Neuronal stem cell (in vitro differentiated cells): ENCODE measurements at places on chromosomes 16 and 17.

- peak overlapping the region; percentile 32 for H3K4me3 ChIP-seq
- peaks cover 5% of the 10 kb centered on the region for H3K4me1 ChIP-seq
- H3K36me3 ChIP-seq: peaks cover 8% of the 10 kb centered on the region
- H3K27me3 ChIP-seq: no peaks in the 10 kb centered on the region
- H3K27ac ChIP-seq: no peak overlapping the region
Measured at GRCh38 chr16:25109643-25110042, 1.9 kb upstream of the LCMT1 start.

- H3K27me3 ChIP-seq: peaks cover 14% of the 10 kb centered on the region
- DNase-seq: no peak
- peaks cover 4% of the 10 kb centered on the region for H3K4me1 ChIP-seq
- no peaks in the 10 kb centered on the region for H3K36me3 ChIP-seq
Measured at GRCh38 chr17:49572226-49572625, 3.4 kb upstream of the NXPH3 start.

DNA sequence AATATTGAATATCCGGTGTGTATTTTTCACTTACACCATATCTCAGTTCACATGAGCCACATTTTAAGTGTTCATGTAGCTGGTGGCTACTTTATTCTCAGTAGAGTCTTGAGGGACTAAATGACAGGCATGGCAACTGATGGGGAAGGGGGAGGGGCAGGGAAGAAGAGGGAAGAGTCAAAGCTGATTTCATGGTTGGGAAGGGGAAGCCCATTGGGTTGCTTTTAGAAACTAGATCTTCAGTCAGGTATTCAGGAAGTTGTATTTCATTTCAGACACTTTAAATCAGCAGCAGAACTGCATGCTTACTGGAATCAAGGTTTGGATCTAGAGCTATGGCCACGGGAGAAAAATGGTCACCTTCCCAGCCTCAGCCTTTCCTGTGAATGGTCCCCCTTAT lies 2.9 kb upstream of the WIPI1 start:
- peaks cover 2% of the 10 kb centered on the region for H3K27me3 ChIP-seq
- H3K4me1 ChIP-seq: peaks cover 16% of the 10 kb centered on the region
- no peak for DNase-seq
- H3K36me3 ChIP-seq: no peaks in the 10 kb centered on the region
- no peak overlapping the region for H3K4me3 ChIP-seq

DNA sequence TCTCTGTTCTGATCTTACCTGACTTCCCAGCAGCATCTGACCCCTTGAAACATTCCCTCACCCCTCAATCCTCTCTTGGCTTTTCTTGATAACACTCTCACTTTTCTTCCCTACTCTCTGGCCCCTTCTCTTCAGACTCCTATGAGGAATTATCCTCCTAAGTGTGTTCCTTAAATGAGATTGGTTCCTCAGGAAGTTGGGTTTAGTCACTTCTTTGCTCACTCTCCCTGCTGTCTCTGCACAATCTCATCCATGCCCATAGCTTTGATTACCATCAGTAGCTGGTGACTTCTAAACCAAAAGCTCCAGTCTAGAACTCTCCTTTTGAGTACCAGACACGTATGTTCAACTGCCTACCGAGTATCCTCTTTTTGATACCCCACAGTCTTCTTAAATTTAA lies 13.0 kb downstream of the MED24 start:
- no peaks in the 10 kb centered on the region for H3K27me3 ChIP-seq
- no peak overlapping the region for H3K4me3 ChIP-seq
- H3K4me1 ChIP-seq: no peaks in the 10 kb centered on the region
- H3K36me3 ChIP-seq: peaks cover 4% of the 10 kb centered on the region

GRCh38 chr16:79519448-79519847 lies 81.1 kb downstream of the MAF start:
- no peaks in the 10 kb centered on the region for H3K27me3 ChIP-seq
- no peaks in the 10 kb centered on the region for H3K4me1 ChIP-seq
- no peak overlapping the region for H3K4me3 ChIP-seq
- H3K27ac ChIP-seq: no peak overlapping the region
- no peak for DNase-seq

GRCh38 chr17:67365738-67366192 lies 612 bp downstream of the PSMD12 start:
- no peak for DNase-seq
- H3K4me1 ChIP-seq: peaks cover 2% of the 10 kb centered on the region
- no peaks in the 10 kb centered on the region for H3K36me3 ChIP-seq
- no peak overlapping the region for H3K27ac ChIP-seq

GRCh38 chr17:50977487-50978159 lies 111.5 kb upstream of the TOB1 start:
- H3K27me3 ChIP-seq: no peaks in the 10 kb centered on the region
- no peaks in the 10 kb centered on the region for H3K4me1 ChIP-seq
- peaks cover 27% of the 10 kb centered on the region for H3K36me3 ChIP-seq
- no peak overlapping the region for H3K27ac ChIP-seq

GRCh38 chr17:6521586-6521985 lies 34.8 kb downstream of the PITPNM3 start:
- peaks cover 3% of the 10 kb centered on the region for H3K4me1 ChIP-seq
- no peaks in the 10 kb centered on the region for H3K36me3 ChIP-seq
- no peak overlapping the region for H3K4me3 ChIP-seq
- DNase-seq: no peak

DNA sequence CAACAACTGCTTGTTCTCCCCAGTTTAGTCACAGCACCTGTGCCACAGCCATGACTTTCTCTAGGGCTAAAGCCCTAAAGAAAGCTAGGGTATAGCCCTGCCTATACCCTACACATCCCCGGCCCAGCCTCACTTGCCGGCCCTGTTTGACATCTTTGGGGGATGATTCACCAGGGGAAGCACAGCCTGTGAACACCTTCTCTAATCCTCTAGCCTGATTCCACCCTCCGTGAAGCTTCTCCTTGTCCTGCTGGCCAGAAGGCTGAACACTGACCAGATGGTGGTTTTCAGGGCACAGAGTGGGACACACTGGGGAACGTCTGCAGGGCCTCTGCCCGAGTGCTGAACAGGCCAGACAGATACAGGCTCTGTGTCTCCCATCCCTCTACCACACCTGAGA lies 6.0 kb downstream of the CLEC16A start:
- no peak overlapping the region for H3K27ac ChIP-seq
- H3K27me3 ChIP-seq: no peaks in the 10 kb centered on the region
- H3K36me3 ChIP-seq: no peaks in the 10 kb centered on the region
- H3K4me1 ChIP-seq: peaks cover 14% of the 10 kb centered on the region
- DNase-seq: no peak

- H3K4me3 ChIP-seq: no peak overlapping the region
- no peaks in the 10 kb centered on the region for H3K4me1 ChIP-seq
- no peak overlapping the region for H3K27ac ChIP-seq
- DNase-seq: no peak
Measured at GRCh38 chr16:53905028-53905427, 201.1 kb downstream of the FTO start.

GRCh38 chr17:27888067-27888466 lies 5.1 kb downstream of the LYRM9 start:
- DNase-seq: no peak
- peak overlapping the region; percentile 55 for H3K27ac ChIP-seq
- H3K27me3 ChIP-seq: no peaks in the 10 kb centered on the region

DNA sequence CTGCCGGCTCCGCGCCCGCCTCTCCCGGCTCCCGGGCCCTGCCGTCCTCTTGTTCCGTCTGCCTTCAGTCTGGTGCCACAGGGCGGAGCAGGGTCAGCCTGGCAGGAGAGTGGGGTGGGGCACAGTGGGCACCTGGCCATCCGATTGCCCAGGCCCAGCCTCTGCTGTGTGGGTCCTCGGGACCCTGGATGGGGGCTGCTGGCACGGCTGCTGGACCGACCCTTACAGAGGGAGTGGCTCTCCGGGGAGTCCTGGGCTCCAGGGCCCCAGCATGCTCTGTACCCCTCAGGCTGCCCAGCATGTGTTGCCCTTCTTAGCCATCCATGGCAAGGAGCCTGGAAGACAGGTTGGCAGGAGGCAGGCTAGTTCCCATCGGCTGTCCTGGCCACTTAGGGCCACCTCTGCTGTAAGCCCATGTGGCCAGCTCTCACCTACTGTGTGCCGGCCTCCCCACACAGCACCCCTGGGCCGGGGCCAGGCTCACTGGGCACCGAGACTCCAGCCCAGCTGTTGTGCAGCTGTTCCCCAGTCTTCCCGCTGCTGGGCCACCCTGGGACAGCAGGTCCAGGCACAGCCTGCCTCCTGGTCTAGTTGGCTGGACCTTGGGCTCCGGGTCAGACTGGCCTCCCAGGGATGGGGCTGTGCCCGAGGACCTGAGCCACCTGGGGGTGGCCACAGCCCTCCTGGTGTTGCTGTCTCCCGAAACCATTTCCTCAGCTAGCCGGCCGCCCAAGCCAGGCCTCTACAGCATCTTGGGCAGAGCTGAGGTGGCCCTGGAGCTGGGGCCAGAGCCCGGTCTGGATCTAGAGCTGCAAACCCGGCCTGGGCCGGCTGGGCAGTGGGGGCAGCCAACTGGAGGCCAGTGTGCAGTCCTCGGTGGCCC lies 24.9 kb downstream of the BAHCC1 start:
- H3K27me3 ChIP-seq: no peaks in the 10 kb centered on the region
- no peak for DNase-seq
- peaks cover 27% of the 10 kb centered on the region for H3K4me1 ChIP-seq
- H3K36me3 ChIP-seq: peaks cover 5% of the 10 kb centered on the region

GRCh38 chr16:725463-726187 lies 618 bp downstream of the CCDC78 start:
- no peak for DNase-seq
- H3K36me3 ChIP-seq: peaks cover 2% of the 10 kb centered on the region
- H3K4me3 ChIP-seq: peak overlapping the region; percentile 28
- H3K27ac ChIP-seq: no peak overlapping the region
- peaks cover 15% of the 10 kb centered on the region for H3K4me1 ChIP-seq
- H3K27me3 ChIP-seq: peaks cover 16% of the 10 kb centered on the region

DNA sequence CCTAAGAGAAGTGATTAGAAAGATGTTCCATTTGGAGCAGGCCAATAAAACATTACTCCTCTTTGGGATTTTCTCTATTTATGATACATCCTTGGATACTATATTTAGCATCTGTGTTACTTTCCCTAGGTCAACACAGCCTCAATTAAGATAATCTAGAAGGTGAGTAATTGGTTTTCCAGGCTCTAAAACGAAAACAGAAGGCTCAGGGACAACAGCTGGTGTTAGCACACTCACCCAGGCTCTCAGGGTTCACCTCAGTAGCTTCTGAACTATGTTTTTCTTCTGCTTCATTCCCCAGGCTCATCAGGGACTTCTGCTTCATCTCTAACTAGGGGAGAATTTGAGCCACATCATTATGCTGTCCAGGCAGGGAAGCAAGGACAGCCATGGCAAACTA lies 76.6 kb downstream of the ZZEF1 start:
- H3K4me1 ChIP-seq: no peaks in the 10 kb centered on the region
- no peaks in the 10 kb centered on the region for H3K27me3 ChIP-seq
- peaks cover 12% of the 10 kb centered on the region for H3K36me3 ChIP-seq

DNA sequence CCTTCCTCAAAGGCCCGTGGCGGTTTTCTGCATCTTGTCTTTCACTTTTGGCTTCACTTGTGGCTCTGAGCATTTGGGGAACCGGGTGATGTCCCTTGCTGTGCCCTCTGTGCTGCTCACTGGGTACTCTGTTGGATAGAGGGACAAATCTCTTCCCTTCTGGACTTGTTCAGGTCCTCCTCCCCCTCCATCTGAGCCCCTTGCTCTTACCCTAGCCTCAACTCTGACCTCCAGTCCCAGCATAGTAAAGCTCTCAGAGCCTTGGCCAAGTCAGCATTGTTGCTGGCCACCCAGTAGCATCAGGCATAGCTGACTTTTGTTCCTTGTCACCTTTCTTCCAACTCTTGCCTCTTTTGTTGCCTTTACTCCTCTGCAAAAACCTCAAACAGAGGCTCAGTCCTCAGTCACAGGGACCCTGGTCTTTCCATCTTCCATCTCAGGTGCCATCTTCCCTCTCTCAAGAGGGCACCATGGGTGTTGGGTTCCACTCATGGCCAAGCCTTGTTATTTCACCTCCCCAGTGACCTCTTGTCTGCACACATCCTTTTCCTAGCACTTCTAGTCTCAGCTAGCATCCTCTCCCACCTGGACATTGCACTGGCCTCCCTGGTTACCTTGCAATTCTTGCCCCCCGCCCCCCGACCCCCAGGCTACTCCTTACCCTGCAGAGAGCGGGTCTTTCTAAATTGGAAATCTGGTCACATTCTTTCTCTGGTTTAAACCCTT lies 393 bp upstream of the PSMB10 start:
- H3K27ac ChIP-seq: no peak overlapping the region
- H3K4me1 ChIP-seq: peaks cover 17% of the 10 kb centered on the region
- H3K4me3 ChIP-seq: peak overlapping the region; percentile 88
- no peak for DNase-seq
- H3K36me3 ChIP-seq: peaks cover 21% of the 10 kb centered on the region
- H3K27me3 ChIP-seq: no peaks in the 10 kb centered on the region

- no peaks in the 10 kb centered on the region for H3K27me3 ChIP-seq
- H3K27ac ChIP-seq: no peak overlapping the region
- H3K4me1 ChIP-seq: no peaks in the 10 kb centered on the region
- no peak overlapping the region for H3K4me3 ChIP-seq
- DNase-seq: no peak
Measured at GRCh38 chr16:63311313-63311712, 1275.1 kb upstream of the CDH8 start.

GRCh38 chr16:85859818-85860125 lies 39.2 kb upstream of the IRF8 start:
- H3K27ac ChIP-seq: no peak overlapping the region
- no peaks in the 10 kb centered on the region for H3K4me1 ChIP-seq
- DNase-seq: no peak
- no peak overlapping the region for H3K4me3 ChIP-seq

- H3K4me1 ChIP-seq: peaks cover 31% of the 10 kb centered on the region
- no peaks in the 10 kb centered on the region for H3K27me3 ChIP-seq
- no peaks in the 10 kb centered on the region for H3K36me3 ChIP-seq
- no peak overlapping the region for H3K4me3 ChIP-seq
- H3K27ac ChIP-seq: no peak overlapping the region
- DNase-seq: no peak
Measured at GRCh38 chr17:28969706-28970393, 18.5 kb upstream of the PHF12 start.

DNA sequence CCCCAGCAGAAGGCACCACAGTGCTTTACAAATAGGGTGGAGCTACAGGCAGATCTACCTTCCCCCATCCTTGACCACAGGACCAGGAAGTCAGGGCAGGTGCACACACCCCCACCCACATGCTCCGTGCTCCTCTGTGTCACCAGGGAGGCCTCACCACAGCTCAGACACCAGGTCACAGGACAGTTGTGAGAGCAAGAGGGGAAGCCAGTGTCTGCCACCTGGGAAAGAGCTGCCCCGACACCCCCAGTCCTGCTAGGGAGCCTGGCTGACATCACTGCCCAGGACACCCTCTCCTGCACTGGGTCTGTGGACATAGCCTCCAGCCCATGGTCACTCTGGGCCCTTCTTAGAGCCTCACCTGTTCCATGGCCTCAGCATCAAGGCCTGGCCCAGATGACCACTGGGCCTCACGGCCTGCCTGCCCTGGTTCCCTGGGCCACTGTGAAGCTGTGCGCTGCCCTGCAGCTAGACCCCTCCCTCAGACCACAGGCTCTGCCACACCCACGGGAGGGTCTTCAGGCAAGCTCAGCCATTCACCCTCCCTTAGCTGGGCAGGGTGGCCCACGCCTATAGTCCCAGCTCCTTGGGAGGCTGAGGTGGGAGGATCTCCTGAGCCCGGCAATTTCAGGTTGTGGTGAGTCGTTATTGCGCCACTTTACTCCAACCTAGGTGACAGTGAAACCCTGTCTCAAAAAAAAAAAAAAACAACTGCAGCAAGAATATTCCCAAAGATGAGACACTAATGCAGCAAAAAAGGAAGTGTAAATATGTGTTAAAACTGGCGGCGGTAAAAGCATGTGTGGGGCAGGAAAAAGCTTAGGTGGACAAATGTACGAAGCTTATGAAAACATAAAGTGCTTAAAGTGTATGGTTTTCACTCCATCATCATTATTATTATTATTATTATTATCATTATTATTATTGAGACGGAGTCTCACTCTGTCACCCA lies 14.2 kb downstream of the POLR3K start:
- no peak for DNase-seq
- H3K4me1 ChIP-seq: peaks cover 4% of the 10 kb centered on the region
- peaks cover 18% of the 10 kb centered on the region for H3K36me3 ChIP-seq
- H3K27ac ChIP-seq: no peak overlapping the region
- H3K4me3 ChIP-seq: peak overlapping the region; percentile 55
- no peaks in the 10 kb centered on the region for H3K27me3 ChIP-seq
